Stimulated activated CD8-positive, alpha-beta memory T cell treated with anti-CD3 and anti-CD28 coated beads, Interleukin-4, amount 100 ng/mL, for 48 hours (primary cell): ENCODE measurements at places on chromosomes 7 and 10.
A peak's percentile ranks its signal among the peaks of the same experiment; 100 is the strongest.

- DNase-seq: no peak
These were observed 218.3 kb downstream of the SEMA3A start for GRCh38 chr7:83976302-83976701.

DNA sequence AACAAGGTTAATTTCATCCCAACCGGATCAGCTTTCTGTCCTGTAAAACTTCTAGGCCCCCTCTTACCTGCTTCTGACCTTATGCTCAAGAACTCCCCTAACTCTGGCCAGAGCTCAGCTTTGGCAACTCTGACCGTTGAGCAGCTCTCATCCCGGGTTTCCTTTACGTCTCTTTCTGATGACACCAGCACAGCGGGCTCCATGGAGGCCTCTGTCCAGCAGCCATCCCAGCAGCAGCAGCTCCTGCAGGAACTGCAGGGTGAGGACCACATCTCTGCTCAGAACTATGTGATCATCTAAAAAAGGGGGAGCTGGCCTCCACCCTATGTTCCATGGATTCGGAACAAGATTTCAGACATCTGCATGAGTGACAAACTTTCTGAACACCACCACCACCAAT, 117.6 kb downstream of the GLCCI1 start:
- DNase-seq: no peak

DNA sequence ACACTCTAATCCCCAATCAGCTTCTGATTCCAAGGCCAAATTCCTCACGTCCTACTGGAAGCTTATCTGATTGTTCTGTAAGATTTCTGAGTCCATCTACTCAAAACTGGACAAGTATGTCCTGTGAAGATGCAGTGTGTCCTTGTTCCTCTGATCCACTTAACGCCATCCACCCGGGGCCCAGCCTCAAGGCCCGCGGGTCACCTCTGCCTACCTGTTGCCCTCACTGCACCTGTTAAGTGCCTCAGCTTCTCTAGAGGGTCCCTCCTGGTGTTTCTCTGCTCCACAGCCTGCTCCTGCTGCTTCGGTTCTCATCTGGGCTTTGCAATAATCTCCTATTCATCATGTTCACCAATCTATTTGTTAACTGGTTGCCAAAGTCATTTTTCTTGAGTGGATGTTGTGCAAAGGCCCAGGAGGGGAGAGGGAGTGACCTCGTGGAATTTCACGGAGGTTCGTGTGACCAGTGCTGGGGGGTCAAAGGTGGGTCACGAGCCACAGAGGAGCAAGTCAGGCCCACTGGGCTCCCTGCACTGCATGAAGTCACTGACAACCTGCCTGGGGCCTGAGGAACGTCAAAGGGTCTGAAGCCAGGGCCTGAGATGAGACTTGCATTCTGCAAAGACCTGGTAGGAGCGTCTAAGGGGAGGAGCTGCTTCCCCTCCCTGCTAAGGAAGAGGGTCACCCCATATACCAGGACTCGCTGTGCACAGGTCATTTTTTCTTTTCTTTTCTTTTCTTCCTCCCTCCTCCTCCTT, 338.1 kb downstream of the WDR37 start:
- peak; percentile 14 for DNase-seq

DNA sequence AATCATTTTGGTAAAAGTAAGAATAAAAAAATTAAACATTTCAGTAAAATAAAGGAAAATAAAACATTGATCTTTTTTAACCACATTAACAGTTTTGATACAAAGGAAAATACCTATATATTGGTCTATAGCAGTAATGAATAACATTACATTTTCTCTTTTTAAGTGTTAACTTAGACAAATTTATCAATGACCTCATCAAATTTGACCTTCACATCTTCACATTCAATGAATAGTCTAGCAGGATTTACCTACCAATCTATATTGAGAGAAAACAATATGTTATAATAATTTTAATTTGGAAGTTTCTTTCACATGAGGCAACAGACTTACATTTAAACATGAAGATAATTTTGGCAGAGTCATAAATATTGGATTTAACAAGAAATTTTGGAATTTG, 17.9 kb upstream of the UBE2D1 start:
- no peak for DNase-seq

DNA sequence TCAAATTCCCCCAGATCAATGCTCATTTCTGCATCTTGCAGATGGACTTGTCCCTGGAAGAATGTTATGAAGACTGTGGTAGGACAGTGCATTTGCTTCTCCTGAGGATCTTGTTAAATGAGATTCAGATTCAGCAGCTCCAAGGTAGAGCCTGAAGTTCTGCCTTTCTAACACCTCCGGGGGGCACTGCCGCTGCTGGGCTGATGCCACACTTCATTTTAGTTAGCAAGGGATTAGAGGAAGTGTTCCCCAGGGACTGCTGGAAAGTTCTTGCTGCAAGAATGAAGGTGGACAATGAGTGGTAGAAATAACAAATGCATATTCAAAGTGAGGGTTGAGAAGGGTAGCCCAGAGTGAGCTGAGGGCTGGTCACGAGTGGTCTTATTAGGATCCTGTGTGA, 434.3 kb upstream of the AKR1E2 start:
- DNase-seq: no peak

DNA sequence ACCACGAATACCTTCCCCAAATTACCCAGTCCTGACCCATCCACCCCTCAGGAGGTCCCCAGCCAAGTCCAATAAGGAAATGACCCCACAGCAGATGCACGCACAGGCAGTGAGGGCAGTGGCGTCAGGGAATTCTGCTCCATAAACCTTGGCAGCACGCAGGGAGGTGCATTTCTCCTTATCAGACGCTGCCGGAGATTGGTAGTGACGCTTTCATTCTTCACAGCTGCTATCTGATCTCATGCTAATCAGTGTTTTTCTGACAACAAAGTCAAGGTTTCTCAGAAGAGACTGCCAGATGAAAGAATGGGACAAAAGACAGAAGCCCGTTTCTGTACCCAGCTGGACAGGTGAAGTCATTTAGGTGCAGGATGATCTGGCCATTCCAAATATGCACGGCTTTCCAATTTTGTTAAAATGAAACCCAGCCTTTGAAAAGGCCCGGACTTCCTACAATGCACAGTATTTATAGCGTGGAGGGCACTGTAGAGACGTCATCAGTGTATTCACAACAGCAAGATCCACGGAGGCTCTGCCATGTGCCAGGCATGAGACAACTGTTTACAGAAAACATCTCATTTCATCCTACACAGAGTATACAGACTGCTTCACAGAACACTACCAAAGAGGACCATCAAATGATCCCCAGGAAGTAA, 35.3 kb downstream of the DIP2C start:
- no peak for DNase-seq

GRCh38 chr7:149071641-149072437, 18.7 kb downstream of the ZNF786 start:
- DNase-seq: peak; percentile 64
